ENCODE measurements at places on chromosomes 4 and X.

GRCh38 chr4:157358851-157359250 lies 138.3 kb downstream of the GRIA2 start:
- no peak for DNase-seq

DNA sequence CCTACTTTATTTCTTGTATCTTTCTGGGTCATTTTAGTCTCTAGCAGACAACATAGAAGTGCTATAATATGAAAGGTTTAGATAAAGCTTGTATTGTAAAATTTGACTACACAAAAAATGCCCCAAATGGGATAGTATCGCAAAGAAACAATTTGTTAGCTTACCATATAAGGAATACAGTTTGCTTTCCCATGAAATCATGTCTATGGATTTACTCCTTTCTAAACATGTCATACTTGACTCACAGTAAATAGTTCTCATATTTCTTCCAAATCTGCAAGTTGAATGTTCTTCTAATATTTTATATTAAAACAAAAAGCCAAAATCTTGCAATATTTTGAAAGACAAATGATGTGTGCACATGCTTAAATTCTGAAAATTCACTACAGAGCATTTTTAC lies 103.9 kb downstream of the PPA2 start:
- DNase-seq = no peak

DNA sequence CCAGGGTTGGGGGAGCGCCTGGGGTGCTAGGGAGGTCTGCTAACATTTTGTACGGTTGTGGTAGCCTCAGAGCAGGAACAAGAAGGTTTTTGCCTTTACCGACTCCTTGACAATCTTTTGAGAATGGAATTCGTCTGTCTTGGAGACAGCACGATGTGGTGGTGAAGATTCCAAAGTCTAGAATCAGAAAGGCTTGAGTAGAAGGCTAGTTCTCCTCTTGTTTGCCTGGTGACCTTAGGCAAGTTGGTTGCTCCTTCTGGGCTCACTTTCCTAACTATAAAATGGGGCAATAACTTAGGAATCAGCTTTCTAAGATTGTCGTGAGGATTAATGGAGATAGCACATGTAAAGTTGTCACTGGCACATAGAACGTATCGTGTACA lies 741 bp downstream of the FAM47E start:
- no peak for DNase-seq

- DNase-seq = peak; percentile 98
Measured at GRCh38 chr4:55183926-55184599, 58.7 kb upstream of the KDR start.

GRCh38 chrX:7788334-7788733 lies 54.6 kb upstream of the VCX start:
- no peak for DNase-seq

DNA sequence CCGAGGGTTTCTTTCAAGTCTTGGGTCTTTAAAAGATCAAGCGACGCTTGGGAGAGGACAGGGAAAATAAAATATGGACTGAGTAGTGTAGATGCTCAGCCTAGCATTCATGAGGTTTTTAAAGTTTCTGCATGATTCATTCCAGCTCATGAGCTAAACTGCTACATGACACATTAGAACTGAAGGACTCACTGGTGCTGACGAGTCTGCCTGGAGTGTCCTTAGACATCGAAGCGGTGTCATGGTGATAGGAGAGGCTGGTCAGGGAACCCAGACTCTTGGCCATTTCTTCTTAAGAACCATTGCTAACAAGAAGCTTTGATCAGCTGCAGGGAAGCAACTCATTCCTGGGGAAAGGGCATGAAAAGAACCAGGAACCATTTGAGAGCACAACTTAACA lies 158.6 kb downstream of the TRIML1 start:
- peak; percentile 78 for DNase-seq

DNA sequence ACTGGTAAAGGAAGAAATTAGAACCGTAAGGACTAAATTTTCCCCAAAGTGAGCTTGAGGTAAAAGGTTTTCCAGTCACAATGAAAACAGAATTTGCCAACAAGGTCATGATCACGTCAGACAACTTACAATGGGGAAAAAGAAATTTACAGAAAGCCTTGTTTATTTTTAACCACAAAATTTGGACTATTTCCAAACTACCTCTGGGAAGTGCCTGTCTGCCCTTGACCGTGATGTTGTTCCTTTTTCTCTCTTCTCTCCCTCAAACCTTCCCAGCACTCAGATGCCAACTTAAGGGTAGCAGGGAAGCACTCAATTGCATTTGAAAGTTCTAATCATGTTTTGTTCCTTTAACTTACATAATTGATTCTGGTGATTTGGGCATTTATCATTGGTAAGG lies 32.5 kb downstream of the MEPE start:
- DNase-seq = no peak

DNA sequence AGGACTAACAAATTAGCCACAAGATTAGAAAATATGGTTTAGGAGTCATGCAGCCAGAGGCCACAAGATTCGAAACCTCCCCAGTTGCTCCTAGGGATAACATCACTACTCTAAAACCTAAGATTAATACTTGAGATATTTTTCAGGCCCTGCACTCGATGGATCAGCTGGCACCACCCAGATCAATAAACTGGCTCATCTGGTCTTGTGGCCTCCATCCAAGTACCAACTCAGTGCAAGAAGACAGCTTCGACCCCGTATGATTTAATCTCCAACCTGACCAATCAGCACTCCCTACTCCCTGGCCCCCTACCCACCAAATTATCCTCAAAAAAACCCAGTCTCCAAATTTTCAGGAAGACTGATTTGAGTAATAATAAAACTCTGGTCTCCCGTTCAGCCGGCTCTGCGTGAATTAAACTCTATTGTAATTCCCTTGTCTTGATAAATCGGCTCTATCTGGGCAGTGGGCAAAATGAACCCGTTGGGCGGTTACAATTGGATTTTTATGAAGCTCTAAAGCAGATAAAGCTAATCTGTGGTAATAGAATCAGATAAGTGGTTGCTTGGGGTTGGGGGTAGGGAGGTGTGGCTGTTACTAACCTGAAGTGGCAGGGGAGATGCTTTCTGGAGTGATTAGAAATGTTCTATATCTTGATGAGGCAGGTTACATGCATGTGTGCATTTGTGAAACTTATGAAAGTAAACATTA lies 91.8 kb upstream of the ATXN3L start:
- no peak for DNase-seq

- DNase-seq = no peak
Measured at GRCh38 chrX:78063687-78064086, 40.4 kb upstream of the PGK1 start.

GRCh38 chr4:7422898-7423180 lies 11.9 kb downstream of the PSAPL1 start:
- DNase-seq = no peak

GRCh38 chr4:20760053-20760452 lies 59.8 kb downstream of the PACRGL start:
- DNase-seq = no peak

DNA sequence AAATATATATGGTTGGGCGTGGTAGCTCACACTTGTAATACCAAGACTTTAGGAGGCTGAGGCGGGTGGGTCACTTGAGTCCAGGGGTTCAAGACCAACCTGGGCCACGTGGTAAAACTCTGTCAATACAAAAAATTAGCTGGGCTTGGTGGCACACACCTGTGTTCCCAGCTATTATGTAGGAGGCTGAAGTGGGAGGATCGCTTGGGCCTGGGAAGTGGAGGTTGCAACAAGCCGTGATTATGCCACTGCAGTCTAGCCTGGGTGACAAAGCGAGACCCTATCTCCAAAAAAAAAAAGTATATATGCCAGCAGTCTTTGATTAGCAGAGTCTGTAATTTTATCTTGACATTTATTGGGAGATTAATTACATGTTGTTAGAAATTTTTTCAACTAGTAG lies 8.7 kb downstream of the EIF2S3 start:
- DNase-seq = no peak

DNA sequence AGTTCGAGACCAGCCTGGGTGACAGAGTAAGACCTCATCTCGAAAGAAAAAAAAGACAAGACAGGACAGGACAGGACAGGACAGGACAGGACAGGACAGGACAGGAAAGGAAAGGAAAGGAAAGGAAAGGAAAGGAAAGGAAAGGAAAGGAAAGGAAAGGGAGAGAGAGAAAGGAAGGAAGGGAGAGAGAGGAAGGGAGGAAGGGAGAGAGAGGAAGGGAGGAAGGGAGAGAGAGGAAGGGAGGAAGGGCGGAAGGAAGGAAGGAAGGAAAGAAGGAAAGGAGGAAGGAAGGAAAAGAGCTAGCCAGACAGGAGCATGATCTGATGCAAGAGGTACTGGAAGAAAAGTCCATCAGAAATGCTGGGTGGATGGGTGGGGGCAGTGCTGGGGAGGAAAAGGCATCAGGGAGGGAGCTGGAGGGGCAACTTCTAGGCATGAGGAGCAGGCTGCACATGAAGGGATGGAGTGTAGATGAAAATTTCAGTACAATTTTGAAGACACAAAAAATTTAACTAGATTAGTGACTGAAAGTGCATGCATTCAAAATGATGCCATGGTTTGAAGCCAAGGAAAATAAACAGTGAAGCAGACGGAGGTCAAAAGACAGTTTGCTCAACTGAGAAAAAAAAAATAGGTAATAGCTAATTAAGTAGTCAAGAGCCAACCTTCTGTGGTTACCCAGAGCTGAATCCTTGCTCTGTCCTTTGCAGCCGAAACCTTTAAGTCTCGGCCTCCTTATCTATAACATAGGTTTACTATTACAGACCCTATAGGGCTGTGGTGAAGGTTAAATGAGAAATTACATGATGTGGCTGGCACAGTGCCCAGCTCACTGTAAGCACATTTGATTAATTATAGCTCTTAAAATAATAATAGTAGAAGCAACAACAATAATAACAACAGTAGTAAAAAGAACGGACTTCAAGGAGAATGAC lies 59.9 kb downstream of the ZNF827 start:
- DNase-seq = peak; percentile 18

DNA sequence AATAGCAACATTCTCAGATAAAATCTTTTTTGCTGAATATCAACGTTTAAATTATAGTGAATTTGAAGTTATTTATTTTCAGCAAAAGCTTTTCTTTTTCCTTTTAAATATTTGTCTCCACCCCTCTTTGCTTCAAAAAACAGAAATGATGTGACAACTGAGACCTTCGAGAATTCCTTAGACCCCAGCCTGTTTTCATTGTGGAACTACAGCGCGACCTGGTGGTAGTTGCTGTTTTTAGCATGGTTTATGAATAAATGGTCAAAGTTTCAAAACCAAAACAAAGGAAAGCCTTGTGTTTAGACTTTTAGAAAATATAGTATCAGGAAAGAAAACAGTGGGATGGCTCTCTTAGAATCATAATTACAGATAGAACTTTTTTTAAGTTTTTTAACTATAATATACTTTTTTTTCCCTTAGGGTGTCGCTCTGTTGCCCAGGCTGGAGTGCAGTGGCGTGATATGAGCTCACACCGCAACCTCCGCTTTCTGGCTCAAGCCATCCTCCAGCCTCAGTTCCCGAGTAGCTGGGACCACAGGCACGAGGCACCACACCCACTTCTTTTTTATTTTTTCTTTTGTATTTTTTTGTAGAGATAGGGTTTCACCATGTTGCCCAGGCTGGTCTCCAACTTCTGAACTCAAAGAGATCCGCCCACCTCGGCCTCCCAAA lies 26.8 kb upstream of the TMEM184C start:
- peak; percentile 81 for DNase-seq

- no peak for DNase-seq
Measured at GRCh38 chr4:21191317-21191716, 491.1 kb downstream of the PACRGL start.

DNA sequence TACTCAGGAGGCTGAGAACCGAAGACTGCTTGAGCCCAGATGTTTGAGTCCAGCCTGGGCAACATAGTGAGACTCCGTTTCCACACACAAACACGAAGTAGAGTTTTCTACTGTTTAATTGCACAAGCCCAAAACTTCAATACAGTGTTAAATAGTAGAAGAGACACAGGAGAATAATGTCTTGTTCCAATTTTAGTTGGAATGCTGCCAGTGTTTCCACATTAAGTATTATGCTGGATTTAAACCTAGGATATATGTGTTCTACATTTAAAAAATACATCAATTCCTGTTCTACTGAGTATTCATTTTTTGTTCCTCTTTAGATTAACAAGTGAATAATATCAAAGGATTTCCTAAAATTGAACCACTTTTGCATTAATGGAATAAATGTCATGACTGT lies 91.3 kb downstream of the LCORL start:
- no peak for DNase-seq

DNA sequence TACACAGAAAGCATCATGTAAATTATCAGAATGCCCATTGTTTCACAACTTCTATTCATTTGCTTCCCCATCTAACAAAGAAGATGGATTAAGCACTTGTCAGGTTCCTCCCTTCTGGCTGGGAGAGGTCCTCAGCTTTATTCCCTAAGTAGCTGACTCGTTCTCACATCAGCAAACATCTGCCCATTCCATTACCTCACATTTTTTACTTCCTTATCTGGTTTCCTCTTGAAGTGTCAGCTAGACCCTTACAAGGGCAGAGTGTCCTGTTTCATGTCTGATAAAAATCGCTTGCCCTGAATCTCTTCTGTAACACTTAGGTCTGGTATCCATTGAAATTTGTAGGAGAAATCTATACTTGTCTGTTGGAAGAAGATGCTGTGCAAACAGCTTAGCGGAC lies 34.7 kb downstream of the TMPRSS11A start:
- no peak for DNase-seq

DNA sequence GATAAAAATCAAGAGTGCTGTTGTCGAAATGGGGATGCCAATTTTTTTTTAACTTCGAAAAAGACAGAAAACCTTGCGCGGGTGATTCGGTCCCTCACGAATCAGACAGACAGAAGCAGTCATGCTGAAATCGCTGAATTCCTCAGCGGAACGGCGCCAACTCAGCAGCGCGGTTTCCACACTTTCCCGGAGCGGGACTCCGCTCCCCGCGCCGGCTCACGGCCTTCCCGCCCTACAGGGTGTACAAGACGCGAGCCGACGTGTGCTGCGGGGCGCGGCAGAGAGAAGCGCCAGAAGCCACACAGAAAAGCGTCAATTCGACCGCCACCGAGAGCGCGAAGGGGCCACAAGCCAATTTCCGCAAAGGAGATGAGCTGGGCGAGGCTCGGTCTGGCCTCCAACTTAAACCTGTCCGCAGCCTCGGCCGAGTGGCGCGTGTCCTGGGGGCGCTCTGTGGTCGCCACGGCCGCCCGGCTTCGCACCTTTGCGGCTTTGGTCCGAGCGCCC lies 1.3 kb downstream of the NEXMIF start:
- DNase-seq = no peak

DNA sequence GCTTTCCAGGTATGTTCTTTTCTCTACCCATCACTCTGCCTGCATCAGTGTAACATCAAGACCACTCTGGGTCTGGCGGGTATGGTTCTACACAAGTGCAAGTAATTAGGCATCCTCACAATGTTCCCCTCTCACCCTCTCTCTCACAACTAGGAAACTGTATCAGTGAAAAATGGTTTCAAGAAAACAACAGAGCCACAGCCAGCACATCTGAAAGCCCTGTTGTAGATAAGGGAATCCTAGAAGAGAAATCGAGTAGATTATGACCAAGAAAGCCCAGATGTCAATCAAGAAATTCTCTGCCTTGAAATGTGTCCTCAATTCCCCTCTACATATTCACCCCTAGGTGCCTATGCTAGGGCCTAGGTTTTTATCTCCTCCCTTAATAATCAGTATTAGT lies 281.3 kb upstream of the ANKRD50 start:
- DNase-seq = no peak

- DNase-seq = no peak
Measured at GRCh38 chr4:36332782-36333131, 51.3 kb downstream of the DTHD1 start.
